Activated naive CD4-positive, alpha-beta T cell treated with anti-CD3 and anti-CD28 coated beads, Interleukin-2, amount 10 ng/mL, durations not matched to agents 5 hours and 36 hours (primary cell): ENCODE measurements at places on chromosomes 7 and 10. TPM values are rescaled to one million over a fixed set of nuclear protein-coding genes. Genes with fewer than 3 reads are reported as not detected.

CABCOCO1 gene
- not detected for total RNA-seq

TWNK gene
- 11.8 TPM for total RNA-seq

ZNF398 gene
- 16.7 TPM for total RNA-seq

PON1 gene
- total RNA-seq = not detected

IFIT1B gene
- not detected for total RNA-seq

DNMBP gene
- 3.5 TPM for total RNA-seq

NFE2L3 gene
- 13.6 TPM for total RNA-seq

LIPF gene
- not detected for total RNA-seq
